Right renal pelvis (tissue), 4 donors: ENCODE measurements at places on chromosomes 12 and 14. TPM values are rescaled to one million over a fixed set of nuclear protein-coding genes. Genes with fewer than 3 reads are reported as not detected.

EGLN3 gene
- 14.3 TPM for polyA plus RNA-seq

FGF6 gene
- polyA plus RNA-seq = not detected

TMEM253 gene
- polyA plus RNA-seq = 1.7 TPM

KRT73 gene
- not detected for polyA plus RNA-seq

FRMD6 gene
- polyA plus RNA-seq = 18.0 TPM

TCL1A gene
- polyA plus RNA-seq = 1.6 TPM

CAPZA3 gene
- polyA plus RNA-seq = 0.56 TPM

LBHD2 gene
- not detected for polyA plus RNA-seq

HSP90B1 gene
- polyA plus RNA-seq = 939 TPM

GPR84 gene
- polyA plus RNA-seq = 0.10 TPM

DNA sequence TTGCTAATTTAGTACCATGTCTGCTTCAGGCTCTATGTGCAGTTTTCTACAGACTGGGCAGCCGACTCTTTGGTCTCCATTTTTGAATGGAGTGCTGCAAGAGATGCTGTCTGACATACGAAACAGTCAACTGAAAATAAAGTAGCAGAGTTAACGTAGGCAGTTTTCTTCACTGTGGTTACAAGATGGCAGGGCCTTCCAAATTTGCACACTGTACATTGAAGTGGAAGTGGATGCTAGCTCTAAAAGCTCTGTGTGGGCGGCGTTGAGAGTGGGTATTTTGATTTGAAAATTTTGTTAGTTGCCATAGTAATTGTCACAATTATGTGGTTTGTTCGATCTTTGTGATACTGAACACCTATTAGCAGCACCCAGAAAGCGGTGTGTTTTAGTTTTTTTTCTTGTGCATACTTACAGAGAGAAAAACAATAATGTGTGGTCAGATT lies 154.9 kb upstream of the ATP2B1 start:
- DNase-seq = no peak

- DNase-seq = no peak
These were observed 4.6 kb downstream of the ZNF384 start for GRCh38 chr12:6684609-6685008.

- DNase-seq = no peak
These were observed 38.4 kb downstream of the TMEM132C start for GRCh38 chr12:128305336-128305892.

GRCh38 chr14:96239711-96240141 lies 16.3 kb upstream of the BDKRB1 start:
- no peak for DNase-seq

DNA sequence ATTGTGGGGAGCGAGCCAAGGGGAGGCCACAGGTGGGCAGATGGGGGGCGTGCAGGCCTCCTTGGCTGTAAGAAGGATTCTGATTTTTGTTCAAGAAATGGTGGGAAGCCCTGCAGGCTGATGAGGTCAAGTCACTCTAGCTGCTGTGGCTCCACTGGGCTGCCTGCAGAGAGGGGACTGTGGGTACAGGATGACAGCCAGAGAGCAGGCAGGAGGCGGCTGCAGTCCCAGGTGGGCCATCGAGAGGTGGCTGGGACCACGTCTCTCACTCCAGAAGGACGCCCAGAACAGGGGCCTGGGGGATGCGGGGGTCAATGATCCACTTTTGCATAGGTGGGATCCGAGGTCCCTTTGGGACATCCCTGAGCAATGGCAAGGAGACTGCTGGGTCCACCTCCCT lies 9.1 kb downstream of the NCOR2 start:
- no peak for DNase-seq

DNA sequence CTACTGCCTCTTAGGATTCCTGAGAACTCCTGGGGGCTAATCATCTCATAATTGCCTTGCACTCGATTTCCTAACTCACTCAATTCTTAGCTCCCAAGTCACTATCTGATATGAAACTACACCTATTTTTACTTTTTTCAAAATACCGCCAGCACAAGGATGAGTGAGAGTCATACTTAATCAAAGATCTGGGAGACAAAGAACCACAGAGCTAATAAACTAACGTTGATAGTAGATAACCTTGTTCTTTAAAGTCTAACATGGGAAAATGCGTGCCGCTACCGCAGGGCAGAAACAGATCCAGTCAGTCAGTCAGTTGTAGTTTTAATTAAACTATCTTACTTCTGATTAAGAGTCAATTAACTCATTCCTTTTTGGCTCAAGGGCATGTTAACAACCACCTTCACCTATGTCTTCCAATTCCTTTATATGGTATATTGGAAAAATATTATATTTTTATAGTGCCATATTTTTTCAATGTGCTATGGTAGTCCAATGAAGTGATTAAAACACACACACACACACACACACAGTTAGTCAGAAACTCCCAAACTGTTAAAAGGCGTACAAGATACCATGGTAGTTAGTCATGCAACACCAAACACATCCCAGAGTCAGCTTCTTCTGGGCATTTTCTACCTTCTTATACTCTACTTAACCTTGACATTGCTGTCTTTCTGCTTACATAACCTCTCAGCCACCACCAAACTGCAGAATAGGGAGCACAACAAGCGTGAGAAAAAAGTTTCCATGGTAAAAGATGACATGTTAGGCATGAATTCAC lies 114.0 kb downstream of the KLHL28 start:
- DNase-seq = no peak

- DNase-seq = no peak
These were observed 18.3 kb upstream of the GXYLT1 start for GRCh38 chr12:42162965-42163364.

DNA sequence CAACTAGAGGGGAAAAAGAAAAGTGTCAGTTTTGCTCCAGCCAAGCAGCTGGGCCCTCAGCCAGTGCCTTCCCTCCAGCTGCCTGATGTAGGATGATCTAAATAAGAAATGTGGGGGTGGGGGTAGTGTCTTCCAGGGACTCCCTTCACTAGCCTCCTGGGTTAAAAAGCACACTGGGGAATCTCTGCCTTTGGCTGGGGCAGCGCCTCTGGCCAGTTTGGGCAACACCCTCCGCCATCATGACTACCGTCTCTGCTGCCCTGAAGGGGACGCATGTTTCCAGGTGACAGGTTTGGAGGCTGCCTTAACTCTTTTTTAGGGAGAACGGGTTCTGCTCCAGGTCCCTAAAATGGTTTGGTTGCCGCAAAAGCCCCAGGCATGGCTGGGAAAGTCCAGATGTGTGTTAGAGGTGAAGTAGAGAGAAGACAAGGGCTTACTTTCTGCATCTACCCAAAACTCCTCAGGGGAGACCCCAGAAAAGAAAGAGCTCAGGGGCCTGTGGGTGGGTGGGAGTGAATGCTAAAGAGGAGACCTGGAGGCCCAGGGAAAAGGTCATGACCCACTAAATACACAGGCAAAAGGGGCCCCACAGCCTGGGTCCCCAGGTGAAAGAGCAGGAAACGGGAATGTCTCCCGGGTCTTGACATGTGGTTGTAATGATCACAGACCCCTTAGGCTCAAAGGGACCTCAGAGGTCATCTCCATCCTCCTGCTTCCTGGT lies 132.8 kb upstream of the CCND2 start:
- no peak for DNase-seq

GRCh38 chr14:86521843-86522242 lies 991.9 kb downstream of the FLRT2 start:
- no peak for DNase-seq

- DNase-seq = no peak
These were observed 842.8 kb downstream of the VRK1 start for GRCh38 chr14:97640031-97640430.

DNA sequence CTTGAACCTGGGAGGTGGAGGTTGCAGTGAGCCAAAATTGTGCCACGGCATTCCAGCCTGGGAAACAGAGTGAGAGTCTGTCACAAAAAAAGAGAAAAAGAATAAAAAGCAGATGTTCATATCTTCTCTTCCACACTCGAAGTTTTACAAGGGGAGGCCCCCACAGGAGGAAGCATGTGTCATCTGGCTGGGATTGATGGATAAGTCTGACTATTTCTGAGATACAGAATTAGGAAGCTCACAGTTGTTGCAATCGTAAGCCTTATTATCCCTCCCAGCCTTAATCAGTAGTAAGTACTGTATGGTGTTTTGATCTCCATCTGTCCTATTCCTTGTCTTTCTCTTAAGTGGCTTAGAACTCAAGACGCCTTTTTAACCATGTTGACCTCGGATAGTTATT lies 31.9 kb upstream of the RASSF8 start:
- no peak for DNase-seq

DNA sequence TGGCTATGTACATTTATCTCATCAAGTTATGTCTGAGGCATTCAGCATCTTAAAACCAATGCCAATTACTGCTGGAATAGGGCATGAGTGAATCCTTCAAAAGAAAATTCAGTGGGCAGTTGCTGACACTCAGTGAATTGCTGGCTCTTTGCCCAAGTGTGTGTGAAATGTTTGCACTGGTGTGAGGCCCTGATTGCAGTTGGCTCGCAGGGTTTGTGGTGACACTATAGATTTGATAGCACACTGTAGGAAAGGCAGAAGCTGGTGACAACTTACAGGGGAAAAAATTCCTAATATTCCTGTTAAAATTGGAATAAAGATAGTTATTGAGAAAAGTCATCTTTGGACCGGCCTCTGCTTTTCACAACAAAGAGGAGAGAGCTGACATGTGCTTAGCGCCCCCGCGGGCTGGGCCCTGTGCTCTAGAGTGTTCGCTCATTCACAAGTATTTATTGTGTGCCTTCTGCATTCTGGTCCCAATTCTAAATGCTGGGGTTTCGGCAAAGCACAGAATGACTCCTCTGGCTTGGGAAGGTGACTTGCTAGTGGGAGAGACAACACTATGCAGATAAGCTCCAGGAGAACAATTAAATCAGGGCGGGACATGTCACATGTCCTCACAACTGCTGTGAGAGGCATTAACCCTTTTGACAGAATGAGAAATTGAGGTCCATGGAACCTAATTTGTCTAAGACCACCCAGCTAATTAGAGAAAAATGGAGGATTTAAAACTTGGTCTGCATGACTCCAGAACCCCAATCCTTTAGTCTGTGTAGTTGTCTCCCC lies 418.7 kb downstream of the NPAS3 start:
- DNase-seq = no peak

DNA sequence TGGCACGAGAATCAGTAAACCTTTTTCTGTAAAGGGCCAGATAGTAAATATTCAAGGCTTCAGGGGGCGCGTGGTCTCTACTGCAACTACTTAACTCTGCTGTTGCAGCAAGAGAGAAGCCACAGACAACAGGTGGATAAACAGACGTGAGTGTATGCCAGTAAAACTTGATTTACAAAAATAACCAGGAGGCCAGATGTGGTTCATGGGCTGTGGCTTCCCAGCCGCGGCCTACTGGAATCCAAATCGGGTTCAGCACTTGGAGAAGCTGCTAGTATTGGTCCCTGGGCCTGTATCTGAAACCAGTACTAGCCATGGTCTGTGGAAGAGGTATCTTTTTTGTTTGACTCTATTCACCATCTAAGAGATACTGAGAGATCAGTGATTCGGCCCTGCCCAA lies 13.3 kb downstream of the PPP2R5C start:
- no peak for DNase-seq

DNA sequence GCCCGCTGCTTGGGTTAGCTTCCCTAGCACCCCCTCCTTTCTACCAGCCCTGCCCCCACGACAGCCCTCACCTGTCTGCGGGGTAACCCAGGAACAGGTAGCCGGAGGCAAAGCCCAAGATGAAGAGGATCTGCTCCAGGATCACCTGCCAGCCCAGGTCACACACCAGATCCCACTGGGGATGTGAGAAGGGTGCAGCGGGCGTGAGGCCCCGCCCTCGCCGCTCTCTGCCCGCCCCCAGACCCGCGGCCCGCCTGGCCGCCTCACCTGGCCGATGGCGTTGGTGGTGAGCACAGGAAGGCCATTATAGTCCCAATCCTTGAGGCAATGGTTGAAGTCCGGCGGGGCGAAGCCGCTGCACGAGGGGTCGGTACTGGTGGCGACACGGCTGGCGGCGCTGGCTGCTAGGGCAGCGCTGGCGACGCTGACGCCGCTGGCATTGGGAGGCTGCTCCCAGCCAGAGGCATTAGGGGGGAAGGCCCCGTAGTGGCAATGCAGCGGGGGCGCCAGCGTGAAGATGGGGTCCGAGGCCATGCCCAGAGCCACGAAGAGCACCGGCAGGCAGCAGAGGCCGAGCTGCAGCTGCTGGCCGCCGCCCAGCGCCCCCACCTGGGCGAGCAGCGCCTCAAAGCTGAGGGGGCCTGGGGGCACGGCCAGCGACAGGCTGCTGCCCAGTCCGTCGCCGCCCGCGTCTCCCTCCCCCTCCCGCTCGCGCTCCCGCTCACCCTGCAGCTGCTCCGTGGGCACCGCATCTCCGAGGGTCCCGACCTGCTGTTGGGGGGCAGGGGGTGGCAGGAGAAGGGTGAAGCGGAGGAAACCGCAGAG lies 794 bp downstream of the SLC22A17 start:
- no peak for DNase-seq

DNA sequence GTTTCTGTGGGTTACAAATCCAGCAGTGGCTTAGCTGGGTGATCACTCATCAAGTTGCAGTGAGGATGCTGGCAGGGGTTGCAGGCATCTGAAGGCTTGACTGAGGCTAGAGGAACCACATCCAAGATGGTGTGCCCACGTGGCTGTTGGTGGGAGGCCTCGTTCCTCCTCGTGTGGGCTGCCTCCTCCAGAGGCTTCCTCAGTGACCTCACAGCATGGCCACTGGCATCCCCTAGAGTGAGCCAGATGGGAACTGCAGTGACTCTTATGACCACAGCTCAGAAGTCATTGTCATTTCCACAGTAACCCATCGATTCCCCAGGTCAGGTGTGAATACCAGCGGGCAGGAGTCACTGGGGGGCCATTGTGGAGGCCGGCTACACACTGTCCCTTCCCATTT lies 17.8 kb downstream of the AACS start:
- DNase-seq = no peak

- no peak for DNase-seq
These were observed 114.4 kb downstream of the FOXA1 start for GRCh38 chr14:37480446-37481290.

GRCh38 chr12:102118874-102119273 lies 1.0 kb downstream of the NUP37 start:
- DNase-seq = no peak

GRCh38 chr12:122793685-122794106 lies 19.3 kb downstream of the CCDC62 start:
- no peak for DNase-seq

DNA sequence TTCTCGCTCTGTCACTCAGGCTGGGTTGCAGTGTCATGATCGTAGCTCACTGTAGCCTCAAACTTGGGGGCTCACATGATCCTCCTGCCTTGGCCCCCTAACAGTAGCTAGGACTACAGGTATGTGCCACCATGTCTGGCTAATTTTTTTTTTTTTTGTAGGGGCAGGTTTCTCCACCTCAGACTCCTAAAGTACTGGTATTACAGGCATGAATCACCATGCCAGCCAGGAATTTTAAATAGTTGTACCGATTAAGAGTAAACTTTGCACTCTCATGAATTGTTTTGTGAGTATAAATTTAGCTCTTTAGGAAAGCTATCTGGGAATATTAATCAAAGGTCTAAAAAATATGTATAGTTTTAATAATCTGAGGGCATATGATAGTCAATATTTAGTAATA lies 25.5 kb downstream of the YEATS4 start:
- DNase-seq = no peak

DNA sequence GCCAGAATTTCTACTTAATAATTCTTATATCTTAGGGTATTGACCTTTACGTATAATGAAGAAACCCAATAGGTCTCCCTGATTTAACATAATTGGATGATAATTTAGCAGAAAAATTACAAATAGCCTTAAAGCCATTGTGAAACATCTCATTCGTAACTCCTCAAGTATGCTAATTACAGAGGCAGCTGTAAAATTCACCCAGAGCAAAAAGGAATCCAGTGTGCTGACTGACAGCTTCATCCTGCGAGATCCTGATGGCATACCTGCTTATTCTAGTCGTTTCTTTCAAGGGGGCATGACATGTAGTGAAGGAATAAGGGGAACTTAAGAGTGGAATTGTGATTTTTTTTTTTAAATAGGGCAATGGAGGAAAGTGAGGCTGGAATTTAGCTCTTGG lies 291.5 kb downstream of the FUT8 start:
- no peak for DNase-seq
